Epithelial cell of alveolus of lung (primary cell): ENCODE measurements at places on chromosomes 6 and 20. TPM values are rescaled to one million over a fixed set of nuclear protein-coding genes. Genes with fewer than 3 reads are reported as not detected.

MEI4 gene
- not detected in 2 replicates for total RNA-seq

BRD2 gene
- 68.0 and 115 TPM in 2 replicates for total RNA-seq

VGLL2 gene
- total RNA-seq = not detected in 2 replicates

DDRGK1 gene
- total RNA-seq = 34.6 and 73.9 TPM in 2 replicates

PPIL6 gene
- total RNA-seq = 0.88 and 1.6 TPM in 2 replicates

C20orf141 gene
- total RNA-seq = not detected in 2 replicates

C6orf141 gene
- total RNA-seq = 1.6 and 3.2 TPM in 2 replicates

BACH2 gene
- 0.78 and 6.8 TPM in 2 replicates for total RNA-seq

OPN5 gene
- total RNA-seq = not detected in 2 replicates

PSORS1C2 gene
- not detected in 2 replicates for total RNA-seq

LPIN3 gene
- total RNA-seq = 3.4 and 13.9 TPM in 2 replicates

TP53TG5 gene
- not detected in 2 replicates for total RNA-seq

BTBD9 gene
- 3.3 and 5.6 TPM in 2 replicates for total RNA-seq

FAM217A gene
- total RNA-seq = not detected in 2 replicates

SLA2 gene
- total RNA-seq = not detected in 2 replicates

WFDC2 gene
- total RNA-seq = 0.26 TPM in 1 of 2 replicates, not detected in the other
